ENCODE measurements at places on chromosomes 3 and 15. TPM values are rescaled to one million over a fixed set of nuclear protein-coding genes. Genes with fewer than 3 reads are reported as not detected.

SKIC8 gene
- 108 TPM for polyA plus RNA-seq

GOLGA8M gene
- polyA plus RNA-seq: 1.8 TPM

CHRNB4 gene
- polyA plus RNA-seq: 3.2 TPM

CYP1A2 gene
- polyA plus RNA-seq: 0.23 TPM

GALNT15 gene
- polyA plus RNA-seq: 3.1 TPM

FAN1 gene
- polyA plus RNA-seq: 30.8 TPM

TERC gene
- polyA plus RNA-seq: not detected

RETNLB gene
- not detected for polyA plus RNA-seq

NUDT16 gene
- 42.4 TPM for polyA plus RNA-seq

TRAT1 gene
- polyA plus RNA-seq: 0.16 TPM

SPESP1 gene
- polyA plus RNA-seq: 3.4 TPM

SLC2A2 gene
- 27.6 TPM for polyA plus RNA-seq

KCNMB3 gene
- 5.4 TPM for polyA plus RNA-seq

ZNF35 gene
- 10.5 TPM for polyA plus RNA-seq

PPP1R14D gene
- polyA plus RNA-seq: 0.61 TPM

CCDC39 gene
- 4.7 TPM for polyA plus RNA-seq

HYAL1 gene
- 7.4 TPM for polyA plus RNA-seq

SCG5 gene
- polyA plus RNA-seq: 19.0 TPM
